ENCODE measurements at places on chromosomes 4 and X.

DNA sequence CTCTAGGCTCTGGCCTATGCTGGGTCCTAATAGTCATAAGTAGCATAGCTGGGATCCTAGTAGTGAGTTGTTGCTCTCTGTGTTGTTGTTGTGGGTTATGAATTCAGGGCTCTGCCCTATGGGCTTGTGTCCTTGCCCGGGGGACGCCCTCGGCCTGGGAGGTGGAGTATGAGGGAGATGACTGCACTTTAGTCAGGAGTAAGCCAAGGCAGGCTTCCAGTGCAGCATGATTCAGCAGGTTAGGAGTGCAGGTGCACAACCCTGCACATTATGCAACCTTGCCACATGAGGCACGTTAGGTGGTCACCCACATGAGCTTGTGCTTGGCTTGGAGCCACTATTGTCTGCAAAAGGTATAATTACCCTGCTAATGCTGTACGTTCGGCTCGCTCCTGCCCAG lies 58.4 kb upstream of the CCDC149 start:
- DNase-seq: no peak

GRCh38 chrX:38192007-38192810 lies 28.5 kb downstream of the SRPX start:
- DNase-seq: no peak

DNA sequence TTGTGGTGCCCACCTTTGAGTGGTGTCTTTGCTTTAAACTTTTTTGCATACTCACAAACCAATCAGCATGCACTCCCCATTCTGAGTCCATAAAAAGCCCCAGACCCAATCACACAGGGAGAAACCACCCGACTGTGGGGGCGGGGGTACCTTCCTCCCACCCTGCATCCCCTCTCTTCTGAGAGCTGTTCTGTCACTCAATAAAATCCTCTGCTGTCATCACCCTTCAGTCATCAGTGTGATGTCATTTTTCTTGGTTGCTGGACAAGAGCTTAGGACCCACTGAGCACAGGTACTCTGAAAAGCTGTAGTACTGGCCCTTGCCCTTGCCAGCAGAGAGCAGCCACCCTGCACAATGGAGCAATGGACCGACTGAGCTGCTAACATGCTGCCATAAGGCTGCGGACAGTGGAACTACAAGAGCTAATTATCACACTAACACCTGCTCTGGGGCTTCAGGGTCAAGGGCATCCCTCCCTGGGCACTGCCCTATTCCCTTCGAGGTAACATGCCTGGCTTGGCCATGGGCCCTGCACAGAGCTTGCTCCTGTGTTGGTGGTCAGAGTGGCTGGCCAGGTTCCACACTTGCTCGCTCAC lies 62.9 kb upstream of the PGRMC2 start:
- DNase-seq: no peak

- DNase-seq: peak; percentile 7
These were observed 33.5 kb upstream of the RASSF6 start for GRCh38 chr4:73653695-73654106.

GRCh38 chrX:21926527-21927278 lies 13.8 kb upstream of the SMS start:
- DNase-seq: peak; percentile 35

- DNase-seq: peak; percentile 43
These were observed 553 bp downstream of the SEPTIN6 start for GRCh38 chrX:119692191-119693039.

GRCh38 chrX:70262952-70263567 lies 3.1 kb upstream of the P2RY4 start:
- peak; percentile 16 for DNase-seq

GRCh38 chrX:13043138-13043537 lies 1.3 kb downstream of the FAM9C start:
- DNase-seq: no peak

DNA sequence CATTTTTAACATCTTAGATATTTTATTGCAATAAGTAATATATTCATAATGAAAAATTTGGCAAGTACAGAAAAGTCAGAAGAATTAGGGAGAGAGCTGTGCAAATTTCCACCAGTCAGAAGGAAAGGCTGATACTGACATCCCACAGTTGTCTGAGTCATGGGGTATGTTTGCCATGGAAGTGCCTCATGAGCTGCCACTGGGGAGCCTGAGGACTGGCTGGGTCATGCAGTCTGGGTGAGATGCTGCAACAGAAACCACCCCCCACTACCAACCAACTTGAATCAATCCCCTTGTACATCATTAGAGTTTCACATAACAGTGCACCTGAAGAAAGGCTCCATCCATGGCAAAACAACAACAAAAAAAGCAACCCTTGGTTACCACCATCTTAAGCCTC lies 45.2 kb upstream of the ENPP6 start:
- DNase-seq: peak; percentile 26

- DNase-seq: no peak
These were observed 1.2 kb downstream of the RASL11B start for GRCh38 chr4:52863324-52863723.

DNA sequence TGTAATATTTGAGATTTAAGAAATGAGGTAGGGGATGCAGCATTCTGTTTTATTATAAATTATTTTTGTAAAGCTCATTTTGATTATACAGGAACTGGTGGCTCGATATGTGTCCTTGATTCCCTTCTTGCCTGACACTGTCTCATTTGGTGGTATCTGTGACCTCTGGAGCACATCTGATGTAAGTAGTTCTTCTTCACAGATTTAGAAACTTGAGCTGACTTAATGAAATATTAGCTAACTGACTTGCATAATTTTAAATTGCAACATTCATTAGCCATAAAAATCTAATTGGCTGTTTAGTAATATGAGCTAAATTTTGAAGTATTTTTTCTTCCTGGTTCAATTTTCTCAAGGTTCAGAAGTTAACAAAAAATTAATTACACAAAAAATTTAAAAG lies 69.1 kb downstream of the FBXL5 start:
- no peak for DNase-seq

DNA sequence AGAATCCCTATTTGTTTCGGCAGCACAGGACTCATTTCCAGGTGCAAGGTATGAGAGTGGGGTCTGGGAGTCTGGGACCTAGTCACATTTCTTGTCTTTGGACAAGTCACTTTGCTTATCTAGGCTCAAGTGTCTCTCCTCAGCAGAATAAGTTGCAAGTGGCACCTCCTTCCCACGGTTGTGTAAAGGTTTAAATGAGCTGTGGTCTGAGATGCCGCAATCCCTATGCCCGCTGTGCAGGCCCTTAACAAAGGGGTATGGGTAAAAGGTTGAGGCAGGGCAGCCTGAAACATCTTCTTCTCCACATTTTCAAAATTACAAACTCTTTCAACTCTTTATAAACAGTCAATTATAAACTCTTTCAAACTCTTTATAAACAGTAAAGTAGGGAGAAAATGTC lies 93.7 kb downstream of the RTL5 start:
- DNase-seq: no peak

- DNase-seq: peak; percentile 76
These were observed 172.0 kb downstream of the PTTG2 start for GRCh38 chr4:38132107-38132673.

GRCh38 chrX:136121788-136122187 lies 25.5 kb upstream of the FHL1 start:
- peak; percentile 62 for DNase-seq

DNA sequence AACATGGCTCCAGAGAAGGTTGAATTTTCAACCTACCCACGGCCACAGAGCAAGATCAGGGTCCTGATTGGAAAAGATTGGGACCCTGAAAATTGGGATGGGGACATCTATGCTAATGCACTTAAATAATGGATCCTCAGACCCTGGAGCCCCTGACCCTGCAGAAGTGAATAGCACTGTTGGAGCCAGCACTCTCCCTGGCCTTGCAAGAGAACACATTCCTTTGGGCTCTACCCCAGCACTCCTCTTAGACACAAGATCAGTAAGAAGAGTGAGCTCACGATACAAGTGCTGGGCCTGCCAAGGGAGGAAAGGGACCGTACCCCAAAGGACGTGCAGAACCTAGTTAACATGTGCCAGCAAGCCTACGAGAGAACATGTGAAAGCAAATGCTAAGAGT lies 19.9 kb downstream of the CXCL13 start:
- no peak for DNase-seq

- peak; percentile 54 for DNase-seq
These were observed 196.7 kb downstream of the ZNF330 start for GRCh38 chr4:141417387-141417786.
